ENCODE measurements at places on chromosomes 5 and 9.

DNA sequence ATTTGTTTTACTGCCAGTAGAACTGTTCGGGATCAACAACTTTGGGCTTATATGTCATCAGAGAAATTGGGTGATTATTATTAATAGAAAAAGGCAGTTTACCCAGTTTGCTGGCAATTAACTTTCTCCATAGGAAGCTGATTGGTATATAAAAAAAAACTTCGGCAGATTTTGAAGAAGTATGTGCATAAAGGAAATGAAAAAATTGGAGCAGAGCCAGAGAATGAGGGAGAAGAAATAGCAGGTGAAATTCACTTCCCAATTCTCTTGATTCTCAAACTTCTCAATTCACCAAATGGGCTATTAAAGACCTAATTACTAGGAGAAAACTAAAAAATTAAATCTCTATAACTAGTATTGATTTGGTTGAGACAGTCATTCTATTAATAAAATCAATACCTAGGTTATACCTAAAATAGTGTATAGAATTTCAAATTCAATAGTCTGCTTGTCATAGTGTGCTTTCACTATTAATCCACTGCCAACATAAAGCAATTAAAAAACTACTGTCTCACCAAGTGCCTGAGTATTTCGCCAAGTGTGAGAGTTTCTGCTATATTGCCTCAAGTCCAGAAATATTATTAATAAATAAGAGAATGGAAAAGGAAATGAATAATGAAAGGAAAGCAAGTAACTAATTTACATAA, 47.5 kb downstream of the STX17 start:
- no peak for DNase-seq

GRCh38 chr5:88613051-88613450, 269.9 kb downstream of the MEF2C start:
- DNase-seq: no peak

- DNase-seq: no peak
Observed at GRCh38 chr9:126465977-126466376, 139.3 kb downstream of the MVB12B start.

DNA sequence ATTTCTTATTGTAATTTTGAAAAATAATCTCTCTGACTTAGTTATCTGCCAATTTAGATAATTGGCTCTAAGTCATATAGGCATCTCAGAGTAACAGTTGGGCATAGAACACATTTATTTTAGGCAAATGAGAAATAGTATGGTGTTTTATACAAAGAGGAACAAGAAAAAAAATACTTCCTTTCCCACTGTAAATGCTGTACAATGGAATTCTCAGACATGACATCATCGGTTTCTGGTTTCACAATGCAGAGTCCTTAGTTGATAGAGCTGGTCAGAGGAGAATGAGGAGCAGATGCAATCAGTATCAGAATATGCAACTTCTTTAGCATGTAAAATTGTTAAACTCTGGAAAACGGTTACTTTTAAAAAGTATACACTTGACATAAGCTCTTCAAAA, 49.4 kb downstream of the PLK2 start:
- DNase-seq: no peak

DNA sequence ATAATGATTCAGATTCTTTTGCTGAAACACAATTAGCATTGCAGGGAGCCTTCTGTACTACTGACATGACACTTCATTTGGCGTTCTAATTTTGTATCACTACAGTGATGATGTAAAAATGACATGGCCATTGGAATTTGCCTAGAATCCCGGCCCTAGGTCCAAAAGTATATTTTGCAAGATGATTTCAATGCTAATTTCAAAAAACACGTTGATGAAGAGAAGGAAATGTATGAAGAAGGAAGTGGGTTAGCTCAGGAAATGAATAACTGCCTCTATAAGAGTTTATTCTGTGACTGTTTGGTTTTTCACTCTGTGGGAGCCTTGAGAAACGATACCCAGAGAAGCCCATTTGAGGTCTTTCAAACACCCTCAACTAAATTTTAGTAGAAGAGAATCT, 59.3 kb downstream of the OSTF1 start:
- no peak for DNase-seq

DNA sequence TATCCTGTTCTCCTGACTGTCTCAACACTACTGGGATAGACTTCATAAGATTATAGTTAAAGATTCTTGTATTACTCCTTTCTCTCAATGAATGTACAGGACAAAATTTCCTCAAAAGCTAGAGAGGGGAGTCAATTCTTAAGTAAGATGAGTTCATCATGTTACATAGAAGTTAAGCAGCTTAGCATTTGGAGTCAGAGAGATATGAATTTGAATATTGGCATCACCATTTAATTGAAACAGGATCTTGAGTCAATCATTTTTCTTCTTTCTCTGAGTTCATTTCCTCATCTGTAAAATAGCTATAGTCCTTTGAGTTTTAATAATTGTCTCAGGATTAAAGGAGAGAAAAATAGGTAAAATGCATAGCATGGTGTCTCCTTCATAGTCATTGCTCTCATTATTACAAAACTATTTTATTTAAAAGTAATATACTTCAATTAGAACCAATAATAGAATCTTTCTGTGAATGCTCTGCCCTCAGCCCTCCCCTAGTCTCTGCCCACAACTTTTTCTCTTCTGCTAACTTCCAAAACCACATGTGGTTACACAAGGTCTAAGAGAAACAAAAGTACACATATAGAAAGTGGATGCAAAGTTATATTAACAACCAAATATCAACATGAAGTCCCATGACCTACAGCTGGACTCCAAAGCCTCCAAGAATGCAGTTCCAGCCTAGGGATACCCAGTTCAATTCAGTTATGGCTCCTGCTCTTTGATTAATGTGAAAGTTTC, 265.6 kb downstream of the TLE1 start:
- no peak for DNase-seq

DNA sequence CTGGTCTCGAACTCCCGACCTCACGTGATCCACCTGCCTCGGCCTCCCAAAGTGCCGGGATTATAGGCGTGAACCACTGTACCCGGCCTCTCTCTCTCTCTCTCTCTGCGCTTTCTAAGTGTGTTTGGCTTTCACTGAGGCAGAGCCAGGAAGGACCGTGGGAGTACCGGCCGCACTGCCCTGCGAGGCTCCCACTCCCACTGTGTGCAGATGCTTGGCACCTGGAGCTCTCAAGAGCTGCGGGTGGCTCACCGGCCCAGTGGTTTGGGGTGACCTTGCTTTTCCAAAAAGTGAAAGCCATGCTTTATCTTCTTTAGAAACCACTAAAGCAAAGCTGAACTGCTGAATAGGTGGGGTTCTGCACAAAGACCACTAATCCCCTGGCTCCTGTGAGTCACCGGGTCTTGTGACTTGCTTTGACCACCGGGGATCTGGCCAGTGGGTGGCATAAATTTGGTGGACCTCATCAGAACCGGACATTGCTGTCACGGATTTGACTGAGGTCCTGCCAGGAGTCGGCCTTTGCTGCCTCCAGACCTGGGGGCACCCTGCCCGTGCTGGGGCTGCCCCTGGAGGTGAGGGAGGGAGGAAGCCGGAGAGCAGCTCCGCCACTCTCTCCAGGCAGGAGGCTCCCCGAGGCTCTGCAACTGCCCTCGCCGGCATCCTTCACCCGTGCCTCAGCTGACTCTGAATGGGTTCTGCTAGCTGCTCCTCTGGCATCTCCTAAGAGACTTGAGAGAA, 228.9 kb downstream of the FANCC start:
- no peak for DNase-seq

- no peak for DNase-seq
Observed at GRCh38 chr9:121298689-121299466, 30.9 kb downstream of the GSN start.

GRCh38 chr9:750249-750967, 91.1 kb upstream of the DMRT1 start:
- no peak for DNase-seq

GRCh38 chr9:85216601-85217000, 525.2 kb downstream of the AGTPBP1 start:
- no peak for DNase-seq

- no peak for DNase-seq
Observed at GRCh38 chr5:142239394-142240159, 85.2 kb downstream of the SPRY4 start.

GRCh38 chr5:163475411-163475810, 15.0 kb downstream of the HMMR start:
- DNase-seq: no peak
